Right renal cortex interstitium (tissue), 3 donors: ENCODE measurements at places on chromosomes 7 and 10.

DNA sequence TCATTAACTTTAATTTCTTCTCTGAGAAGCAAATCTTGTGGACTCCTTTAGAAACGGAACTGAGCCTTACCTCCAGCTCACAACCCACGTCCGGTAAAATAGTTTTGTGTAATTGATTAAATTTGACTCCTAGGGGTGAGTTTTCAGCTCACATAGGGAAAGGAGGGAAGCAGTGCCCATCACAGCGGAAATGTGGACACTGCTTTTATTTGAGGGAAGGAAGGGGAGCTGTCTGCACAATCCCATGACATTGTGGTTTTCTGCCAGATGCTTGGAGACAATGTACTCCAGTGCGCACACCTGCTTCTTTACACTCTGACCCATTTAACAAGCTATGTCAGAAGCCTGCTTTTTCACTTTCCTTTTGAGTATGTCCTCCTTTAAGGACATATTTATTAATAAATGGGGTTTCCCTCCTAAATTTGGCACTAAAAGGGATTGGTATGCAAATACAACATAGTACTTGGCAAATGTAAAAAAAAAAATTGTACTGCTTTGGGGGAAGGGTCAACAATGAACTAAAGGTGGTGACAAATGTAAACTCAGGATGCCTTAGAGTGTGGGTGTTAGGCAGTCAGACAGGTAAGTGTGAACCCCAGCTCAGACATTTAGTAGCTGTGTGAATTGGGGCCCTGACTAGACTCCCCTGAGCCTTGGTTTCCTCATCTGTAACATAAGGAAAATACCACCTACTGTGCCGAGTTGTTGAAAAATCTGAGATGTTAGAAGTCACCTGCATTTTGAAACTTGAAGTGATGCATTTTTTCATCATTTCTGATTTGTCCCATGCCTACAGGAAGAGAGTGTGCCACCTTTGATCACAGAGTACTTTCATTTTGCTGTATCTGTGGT is 90.2 kb upstream of the KLF6 start:
- no peak for DNase-seq

GRCh38 chr7:118621810-118622360 is 397.4 kb downstream of the ANKRD7 start:
- no peak for DNase-seq

GRCh38 chr10:119210633-119211032 is 3.3 kb downstream of the GRK5 start:
- DNase-seq, result no peak

GRCh38 chr7:53437336-53437735 is 401.9 kb downstream of the POM121L12 start:
- DNase-seq, result no peak

DNA sequence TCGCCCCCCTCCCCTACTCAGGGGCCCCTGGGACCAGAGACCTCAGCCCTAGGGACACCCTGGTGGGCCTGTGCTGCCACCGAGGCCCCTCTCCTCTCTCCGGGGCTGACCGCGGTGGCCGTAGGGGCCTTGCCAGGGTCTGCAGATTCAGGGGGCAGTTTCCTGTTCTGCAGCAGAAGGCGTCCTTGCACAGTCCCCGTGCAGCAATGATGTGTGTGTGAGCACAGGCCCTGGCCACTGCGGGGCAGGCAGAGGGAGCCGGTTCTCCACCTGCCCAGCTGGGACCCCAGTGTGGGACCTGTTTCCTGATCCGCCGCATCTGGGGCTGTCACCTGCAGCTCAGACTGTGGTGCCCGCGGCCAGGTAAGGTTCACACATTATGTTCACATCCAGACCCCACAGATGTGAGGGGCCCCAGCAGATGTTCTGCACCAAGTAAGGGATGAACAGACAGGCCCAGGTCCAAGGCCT is 60.7 kb upstream of the DNAJB6 start:
- DNase-seq, result no peak
